Inflammatory macrophage (primary cell): ENCODE measurements at places on chromosomes 2 and 18.

- no peak for DNase-seq
These were observed 3.0 kb upstream of the GAREM2 start for GRCh38 chr2:26169681-26170414.

GRCh38 chr18:56286775-56287325 is 351.5 kb downstream of the TXNL1 start:
- no peak for DNase-seq

- DNase-seq, result no peak
These were observed 48.5 kb downstream of the SLC5A7 start for GRCh38 chr2:108034843-108035242.

DNA sequence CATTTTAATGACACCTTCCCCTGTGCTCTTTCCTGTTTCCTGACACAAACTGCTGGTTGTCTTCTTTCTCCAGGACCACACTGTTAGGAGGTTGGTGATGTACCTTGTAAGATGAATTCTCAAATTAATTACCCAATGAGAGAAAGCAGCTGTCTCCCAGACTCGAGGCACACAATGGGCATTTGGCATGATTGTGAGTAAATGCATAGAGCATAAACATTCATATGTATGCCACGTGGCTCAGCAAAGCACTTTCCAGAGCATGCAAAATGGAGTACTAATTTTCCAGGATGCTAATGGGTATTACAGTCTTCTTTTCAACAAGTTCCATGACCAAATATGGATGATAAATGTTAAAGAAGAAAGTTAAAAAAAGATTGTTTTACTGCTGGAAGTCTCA is 235.2 kb upstream of the KLHL29 start:
- DNase-seq, result no peak

DNA sequence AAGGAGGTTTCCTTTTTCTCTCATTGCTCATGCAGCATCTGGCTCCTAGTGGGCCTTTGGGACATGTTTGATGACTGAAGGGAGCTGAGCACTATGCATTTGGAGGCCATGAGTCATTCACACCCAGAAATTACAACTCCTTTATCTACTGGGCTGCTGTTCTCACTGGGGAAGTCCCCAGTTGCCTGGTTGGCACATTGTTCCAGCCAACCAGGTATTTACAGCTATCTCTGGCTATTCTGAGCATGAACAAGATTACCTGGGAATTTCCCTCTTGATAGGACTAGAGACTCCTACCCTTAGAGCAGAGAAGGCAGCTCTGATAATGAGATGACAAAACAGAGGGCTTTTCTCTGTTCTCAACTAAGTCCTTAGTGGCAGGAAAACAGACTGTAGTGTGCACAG is 206.5 kb downstream of the SETBP1 start:
- DNase-seq, result peak; percentile 8

- no peak for DNase-seq
These were observed 81.3 kb downstream of the PTRHD1 start for GRCh38 chr2:24711865-24712264.

DNA sequence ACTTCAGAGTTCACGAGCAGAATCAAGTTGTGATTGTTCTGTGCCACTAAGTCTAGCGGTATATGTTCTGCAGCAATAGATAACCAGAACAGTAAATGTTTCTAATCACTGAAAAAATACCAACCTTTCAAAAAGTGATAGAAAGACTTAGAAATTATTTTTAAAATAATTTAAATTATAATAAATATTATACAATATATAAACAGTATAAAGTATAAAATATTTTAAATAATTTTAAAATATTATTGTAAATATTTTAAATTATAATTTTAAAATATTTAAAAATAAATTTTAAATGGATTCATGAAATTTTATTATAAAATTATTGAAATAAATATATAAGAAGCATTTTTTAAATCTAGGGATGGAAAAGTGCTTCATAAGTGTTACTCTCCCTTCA is 126.3 kb upstream of the ID2 start:
- no peak for DNase-seq

DNA sequence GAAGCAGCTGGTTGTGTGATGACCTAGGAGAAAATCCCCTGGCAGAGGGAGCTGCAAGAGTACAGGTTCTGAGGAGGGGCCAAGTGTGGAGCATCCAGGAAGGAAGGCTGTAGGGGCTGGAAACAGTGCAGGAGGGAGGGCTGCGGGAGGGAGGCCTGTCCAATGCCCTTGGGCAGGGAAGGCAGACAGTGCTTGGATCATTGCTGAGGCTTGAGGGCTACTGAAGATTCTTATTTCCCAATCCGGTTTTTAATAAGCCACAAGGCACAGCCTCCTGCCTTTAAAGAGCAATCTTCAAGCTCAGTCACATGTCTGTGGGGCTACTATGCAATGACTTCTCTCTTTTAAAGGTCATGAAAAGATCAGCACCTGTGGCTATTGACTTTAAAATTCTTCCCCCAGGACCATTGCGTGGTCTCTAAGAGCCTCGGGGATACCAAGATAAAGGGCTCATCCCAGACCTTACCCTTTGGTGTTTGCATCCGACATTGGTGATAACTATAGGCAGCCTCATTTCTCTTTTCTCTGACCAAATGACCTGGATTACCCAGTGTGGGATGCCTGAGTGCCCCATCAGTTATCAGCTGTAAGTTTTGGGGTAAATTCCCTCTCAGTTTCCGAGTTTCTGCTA is 149.6 kb downstream of the DOCK10 start:
- DNase-seq, result peak; percentile 90

DNA sequence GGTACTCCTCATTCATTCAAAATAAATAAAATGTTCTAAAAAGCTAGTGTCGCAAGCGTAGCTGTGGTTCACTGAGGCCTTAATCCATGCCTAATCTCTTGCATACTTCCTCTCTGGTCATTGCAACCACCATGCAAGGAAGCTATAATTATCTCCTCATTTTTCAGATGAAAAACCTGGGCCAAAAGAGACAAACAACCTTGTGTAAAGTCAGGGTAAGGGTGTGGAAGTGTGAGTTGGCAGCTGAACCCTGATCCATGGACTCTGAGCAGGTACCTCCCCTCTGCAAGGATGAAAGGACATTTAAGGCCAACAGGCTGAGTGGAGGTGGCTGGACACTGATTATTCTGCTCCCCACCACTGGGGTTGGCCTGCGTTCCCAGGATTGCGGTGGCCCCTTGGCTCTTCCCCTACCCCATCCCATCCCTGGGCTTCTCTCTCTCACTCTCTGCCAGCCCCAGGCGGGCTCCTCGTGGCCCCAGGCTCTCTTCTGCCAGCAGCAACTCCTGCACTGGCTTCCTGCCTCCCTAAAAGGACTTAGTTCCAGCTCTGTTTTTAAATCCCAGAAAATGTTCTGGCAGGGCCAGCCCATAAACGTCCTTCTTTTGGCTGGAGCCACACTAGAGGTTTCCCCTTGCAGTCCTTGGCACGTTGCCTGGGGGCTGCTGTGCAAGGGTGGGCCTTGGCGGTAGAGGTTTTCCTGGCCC is 72.0 kb upstream of the AFF3 start:
- DNase-seq, result peak; percentile 66

DNA sequence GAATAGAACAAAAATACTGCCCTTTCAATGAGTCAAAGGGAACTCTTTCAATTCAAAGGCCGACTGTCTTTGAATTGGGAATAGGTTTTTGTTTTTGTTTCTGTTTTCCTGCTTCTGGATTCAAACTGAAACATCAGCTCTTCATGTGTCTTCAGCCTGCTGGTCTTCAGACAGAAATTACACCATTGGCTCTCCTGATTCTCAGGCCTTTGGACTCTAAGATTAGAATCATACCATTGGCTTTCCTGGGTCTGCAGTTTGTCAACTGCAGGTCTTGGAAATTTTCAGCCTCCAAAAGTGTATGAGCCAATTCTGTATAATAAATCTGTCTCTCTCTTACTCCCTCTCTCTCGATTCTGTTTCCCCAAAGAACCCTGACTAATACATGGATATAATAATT is 31.1 kb downstream of the CTLA4 start:
- no peak for DNase-seq

DNA sequence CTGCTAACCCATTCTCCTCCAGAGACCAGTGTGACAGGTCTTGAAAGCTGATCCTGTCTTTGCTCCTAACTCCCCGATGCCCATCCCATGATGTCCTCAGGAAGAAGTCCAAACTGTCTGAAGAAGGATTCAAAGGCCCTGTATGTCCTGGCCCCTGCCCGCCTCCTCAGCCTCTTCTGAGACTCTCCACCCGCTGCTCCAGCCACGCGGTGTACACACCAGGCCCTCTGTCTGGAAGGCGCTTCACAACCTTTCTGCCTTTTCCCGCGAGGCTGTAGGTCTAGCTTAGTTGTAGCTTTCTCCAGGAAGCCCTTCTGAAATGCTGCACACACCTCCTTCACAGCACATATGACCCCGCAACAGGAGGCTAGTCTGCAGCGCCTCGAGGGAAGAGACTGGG is 23.5 kb upstream of the CRYBA2 start:
- no peak for DNase-seq

DNA sequence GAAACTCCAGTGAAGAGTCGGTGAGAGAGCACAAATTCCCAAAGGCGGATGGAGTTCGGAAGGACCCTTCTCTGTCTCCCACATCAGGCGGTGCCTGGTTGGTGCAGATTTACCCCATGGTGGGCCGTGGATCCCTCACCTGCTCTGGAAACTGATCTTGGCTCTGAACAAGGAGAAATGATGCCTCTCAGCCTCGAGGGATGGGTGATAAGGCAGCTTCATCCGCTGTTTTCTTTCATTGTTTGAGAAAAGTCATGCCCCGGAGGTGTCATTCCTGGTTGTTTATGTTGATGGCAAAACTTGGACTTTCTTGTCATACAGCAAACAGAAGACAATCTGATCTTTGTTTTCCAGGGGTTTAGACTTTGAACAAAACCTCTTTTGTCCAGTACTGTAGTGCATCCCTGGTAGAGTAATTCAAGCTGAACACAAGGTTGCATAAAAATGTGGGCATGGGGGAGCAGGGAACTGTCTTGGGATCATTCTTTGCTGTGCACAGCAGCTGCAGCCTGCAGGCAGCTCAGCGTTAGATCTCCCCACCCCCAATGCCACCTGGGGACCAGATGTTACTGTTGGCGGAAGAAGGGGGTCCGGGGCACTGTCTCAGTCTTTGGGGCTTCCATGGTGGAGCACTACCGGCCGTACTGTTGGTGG is 81.3 kb downstream of the NFATC1 start:
- DNase-seq, result no peak

- DNase-seq, result peak; percentile 82
These were observed 79.6 kb upstream of the RAB12 start for GRCh38 chr18:8529609-8530008.

- DNase-seq, result no peak
These were observed 12.3 kb downstream of the TOGARAM2 start for GRCh38 chr2:28993206-28993960.

DNA sequence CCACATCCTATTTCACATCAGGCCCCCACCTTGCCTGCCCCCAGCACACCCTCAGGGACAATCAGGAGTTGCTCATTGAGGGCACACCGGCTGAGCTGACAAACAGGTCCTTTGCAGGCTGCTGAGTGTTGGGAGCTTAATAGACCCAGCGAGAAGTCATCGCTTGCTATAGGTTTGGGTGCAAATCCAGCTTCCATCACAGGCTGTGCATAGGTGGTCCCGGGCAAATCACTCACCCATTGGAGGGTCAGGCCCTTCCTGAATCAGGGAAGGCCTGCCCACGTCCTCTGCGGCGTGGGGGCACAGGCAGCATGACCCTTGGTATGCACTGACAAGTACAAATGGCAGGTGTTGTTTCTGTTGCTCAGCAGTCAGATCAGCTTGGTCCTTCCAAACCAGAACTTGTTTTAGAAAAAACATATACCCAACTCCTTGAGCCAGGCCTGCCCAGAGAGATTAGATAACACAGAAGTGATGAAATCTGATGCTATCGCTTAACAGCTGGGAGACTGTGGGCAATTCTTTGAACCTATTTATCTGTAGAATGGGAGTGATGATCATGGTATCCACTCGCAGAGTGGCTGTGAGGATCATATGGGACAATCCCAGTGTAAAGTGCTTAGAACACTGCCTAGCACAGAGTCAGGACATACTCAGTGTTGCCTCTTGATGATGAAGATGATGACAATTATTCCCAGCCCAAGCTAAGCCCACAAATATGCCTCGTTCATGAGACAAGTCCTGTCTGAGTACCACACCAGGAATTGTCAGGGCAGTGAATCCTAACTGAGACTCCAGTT is 34.9 kb downstream of the SMAD7 start:
- no peak for DNase-seq

DNA sequence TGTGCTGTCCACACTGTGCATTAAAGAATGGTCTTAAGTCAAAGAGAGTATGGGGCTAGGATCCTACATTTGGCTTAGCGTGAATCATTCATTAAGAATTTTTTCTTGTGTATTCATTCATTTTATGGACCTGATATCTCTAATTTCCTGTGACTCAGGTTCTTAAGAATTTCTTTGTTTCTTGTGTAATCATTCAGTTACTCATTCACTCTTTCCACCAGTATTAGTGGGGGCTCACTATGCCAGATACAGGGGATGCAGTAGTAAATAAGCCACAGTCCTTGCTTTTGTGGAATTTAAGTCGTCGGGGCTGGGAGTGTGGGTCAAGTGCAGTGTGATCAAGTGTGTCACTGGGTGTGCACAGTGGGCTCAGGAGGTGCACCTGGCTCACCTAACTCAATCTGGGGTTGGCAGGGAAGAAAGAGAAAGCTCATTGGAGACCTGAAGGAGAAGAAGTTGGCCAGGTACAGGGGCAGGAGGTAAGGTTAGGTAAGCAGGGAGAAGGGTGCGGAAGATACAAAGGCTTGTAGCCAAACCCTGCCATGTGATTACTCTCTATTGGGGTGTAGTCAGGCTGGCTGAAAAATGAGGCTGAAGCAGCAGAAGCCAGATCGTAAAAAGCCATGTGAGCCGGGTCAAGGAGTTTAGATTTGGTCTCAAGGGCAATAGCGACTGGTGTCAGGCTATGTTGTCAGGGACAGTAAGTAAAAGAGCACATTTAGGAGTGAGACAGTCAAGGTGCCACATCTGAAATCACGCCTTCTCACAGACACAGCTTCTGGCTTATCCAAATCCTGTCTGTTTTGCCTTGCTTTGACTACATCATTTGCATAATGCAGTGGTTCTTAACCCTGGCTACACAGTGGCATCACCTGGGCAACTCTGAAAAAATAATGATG is 67.2 kb downstream of the KCTD1 start:
- DNase-seq, result no peak

DNA sequence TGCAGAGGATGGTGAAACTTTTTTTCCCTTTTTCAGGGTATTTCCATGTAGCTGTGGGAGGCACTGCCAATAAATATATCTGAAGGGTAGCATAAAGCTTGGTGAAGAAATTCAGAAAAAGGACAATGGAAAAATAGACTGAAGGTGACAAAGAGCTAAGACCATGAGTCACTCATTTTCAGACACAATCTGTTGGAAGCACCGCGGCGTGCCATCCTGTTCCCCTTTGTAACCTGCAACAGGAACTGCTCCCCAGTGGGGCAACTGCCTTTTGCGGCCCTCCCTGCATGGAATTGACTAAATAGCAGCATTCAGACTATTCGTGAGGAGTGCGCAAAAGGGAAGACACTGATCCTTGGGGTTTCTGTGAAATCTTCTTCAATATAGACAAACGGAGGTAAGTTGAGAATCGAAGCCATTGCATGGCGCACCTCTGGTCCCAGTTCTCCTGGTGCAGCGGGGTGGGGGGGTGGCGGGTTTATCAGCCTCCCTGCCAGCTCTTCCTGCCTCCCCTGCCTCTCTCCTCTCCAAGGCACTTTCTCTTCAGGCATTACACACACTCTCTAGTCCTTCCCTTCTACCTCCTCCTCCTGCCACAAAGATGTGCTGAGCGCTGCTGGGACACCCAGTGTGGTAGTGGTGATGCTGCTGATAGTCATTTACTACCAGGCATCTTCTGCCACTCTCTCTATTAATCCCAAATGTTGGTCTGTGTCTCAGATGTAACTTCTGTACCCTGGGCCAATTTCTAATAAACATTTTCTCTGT is 126.2 kb upstream of the TMEM200C start:
- peak; percentile 51 for DNase-seq
